Renal pelvis (tissue), 12 donors: ENCODE measurements at places on chromosomes 3 and 15.

- no peak for DNase-seq
Observed at GRCh38 chr3:11363715-11364114, 91.5 kb downstream of the ATG7 start.

DNA sequence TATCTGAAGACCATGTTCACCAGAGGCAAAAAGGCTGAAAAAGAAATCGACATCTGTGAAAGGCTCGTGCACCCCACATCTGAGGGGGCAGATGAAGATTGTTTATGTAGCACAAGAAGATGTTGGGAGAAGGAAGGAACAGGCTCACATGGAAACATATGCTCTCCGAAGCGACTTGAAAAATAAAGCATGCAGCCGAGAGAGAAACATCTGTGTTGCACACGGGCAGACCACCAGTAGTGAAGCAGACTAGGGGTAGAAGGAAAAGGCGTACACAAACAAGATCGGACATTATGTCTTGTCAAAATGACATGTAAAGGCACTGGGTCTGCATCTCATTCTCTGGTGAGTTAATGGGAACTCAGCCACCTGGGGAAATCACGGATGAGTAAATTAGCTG is 356.5 kb downstream of the ZIC4 start:
- DNase-seq, result no peak

DNA sequence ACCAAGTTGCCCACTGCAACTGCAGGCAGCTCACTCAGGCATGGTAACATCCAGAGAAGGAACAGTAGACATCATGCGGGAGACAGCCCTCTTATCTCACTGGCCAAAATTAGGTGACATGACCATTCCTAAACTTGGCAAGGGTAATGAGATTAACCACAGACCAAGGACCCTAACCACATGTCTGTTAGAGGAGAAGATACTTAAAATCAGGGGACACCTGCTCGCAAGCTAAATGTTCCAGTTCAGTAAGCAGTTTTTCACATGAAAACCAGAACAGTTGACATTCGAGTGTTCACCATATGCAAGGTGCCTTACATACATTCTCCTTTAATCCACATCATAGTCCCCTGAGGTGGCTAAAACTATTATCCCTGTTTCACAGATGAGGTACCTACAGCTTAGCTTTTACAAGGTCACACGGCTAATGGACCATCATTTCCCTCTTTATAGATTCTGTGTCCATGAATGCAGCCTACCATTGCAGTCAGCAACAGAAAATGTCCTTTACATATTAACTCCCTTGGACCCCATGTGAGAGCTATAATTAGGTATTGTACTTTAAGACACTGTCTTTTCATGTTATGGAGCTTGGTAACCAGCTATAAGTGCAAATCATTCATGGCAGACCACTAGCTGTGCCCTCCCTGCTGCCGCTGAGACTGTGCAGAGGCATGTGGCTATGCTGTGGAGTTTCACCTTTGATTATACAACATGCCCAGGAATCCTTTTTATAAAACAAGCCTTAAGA is 154.1 kb downstream of the LIPC start:
- peak; percentile 33 for DNase-seq

DNA sequence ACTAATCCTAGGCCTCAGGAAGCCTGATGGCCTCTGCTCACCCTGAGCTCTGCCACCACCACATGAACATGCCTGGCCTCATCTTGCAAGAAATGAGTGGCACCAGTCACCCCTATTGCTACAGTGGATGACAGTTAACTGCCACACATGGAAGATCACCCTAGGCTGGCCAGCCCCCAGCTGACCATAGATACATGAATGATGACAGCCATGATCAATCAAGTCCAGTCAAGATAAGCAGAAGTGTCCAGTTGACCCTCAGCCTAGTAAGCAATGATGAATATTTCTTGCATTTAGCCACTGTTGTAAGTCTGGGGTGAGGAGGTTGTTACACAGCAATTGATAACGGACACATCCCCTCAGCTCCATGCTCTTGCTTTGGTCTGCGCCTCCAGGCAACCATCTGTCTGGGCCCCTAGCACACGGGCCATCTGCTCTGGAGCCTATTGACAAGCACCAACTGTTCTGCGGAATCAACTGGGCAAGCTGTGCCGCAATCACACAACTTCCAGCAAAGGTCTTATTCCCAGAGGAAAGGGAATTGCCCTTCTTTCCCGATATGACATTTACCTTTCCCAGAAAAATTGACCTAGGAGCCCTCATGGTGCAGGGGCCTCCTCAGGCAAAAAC is 2.2 kb upstream of the LYZL4 start:
- DNase-seq, result no peak

DNA sequence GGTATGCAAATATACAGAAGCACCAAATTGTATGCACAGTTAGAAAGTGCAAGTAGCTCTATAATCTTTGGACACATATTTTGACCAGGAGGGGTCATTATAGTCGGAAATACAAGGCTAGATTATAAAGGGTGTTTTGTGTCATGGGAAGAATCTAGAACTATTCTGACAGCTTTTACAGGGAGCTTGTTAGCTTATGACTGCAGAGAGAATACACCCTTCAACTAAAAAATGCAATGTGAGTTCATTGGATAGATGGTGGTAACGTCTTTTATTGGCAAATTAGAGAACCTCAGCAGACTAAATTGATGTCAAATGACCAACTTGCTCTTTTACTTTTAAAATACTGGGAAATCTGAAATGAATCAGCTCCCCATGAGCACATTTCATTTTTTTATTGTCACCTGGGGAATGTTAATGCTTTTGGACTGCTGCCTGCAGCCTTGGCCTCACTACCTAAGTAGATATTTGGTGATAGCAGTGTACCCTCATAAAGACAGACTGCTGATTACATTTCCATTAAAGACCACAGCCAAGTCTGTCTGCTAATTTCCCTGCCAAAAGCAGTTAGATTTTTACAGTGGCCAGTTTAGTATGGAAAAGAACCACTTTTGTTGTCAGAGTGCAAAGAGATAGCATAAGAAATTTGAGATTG is 515.9 kb upstream of the DPPA4 start:
- no peak for DNase-seq
